ENCODE measurements at places on chromosomes 12 and 14.

- no peak for DNase-seq
Observed at GRCh38 chr12:108699955-108700563, 31.3 kb downstream of the CORO1C start.

DNA sequence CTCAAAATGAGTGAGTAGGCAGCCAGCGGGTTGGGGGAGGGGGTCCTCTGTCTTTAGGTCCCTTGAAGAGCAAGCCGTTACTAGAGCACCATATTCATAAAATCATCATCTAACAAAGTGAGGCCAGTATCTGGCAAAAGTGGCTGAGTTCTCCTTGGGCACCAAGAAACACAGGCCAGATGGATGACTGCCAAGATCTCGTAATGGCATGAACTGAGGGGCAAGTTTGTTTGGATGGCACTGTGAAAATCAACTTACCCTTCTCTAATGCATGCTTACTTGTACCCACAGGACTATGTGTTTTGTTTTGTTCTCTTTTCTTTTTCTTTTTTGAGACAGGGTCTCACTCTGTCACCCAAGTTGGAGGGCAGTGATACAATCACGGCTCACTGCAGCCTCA is 41.6 kb downstream of the GNPTAB start:
- DNase-seq: no peak

DNA sequence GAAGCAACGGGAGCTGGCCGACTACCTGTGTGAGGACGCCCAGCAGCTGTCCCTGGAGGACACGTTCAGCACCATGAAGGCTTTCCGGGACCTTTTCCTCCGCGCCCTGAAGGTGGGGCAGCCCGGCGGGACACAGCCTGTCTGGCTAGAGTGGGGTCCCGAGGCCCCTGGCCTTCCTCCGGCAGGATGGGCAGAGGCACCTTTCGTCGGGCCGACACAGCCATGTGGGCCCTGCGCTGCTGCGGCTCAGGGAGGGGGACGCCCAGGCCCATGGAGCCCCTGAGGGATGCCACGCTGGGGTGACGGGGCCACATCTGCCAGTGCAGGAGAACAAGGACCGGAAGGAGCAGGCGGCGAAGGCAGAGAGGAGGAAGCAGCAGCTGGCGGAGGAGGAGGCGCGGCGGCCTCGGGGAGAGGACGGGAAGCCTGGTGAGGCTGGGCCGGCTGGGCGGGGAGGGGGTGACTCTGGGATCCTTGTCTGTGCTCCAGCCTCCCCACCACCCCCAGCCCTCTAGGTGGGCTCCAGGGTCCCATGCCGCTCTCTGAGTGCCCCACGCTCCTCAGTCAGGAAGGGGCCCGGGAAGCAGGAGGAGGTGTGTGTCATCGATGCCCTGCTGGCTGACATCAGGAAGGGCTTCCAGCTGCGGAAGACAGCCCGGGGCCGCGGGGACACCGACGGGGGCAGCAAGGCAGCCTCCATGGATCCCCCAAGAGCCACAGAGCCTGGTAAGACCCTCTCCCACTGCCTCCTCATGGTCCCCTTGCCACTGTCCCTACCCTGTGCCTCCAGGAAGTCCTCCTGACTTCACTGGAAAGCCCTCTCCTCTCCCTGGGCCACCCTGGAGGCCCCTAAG is 10.9 kb upstream of the ADSS1 start:
- DNase-seq: no peak

DNA sequence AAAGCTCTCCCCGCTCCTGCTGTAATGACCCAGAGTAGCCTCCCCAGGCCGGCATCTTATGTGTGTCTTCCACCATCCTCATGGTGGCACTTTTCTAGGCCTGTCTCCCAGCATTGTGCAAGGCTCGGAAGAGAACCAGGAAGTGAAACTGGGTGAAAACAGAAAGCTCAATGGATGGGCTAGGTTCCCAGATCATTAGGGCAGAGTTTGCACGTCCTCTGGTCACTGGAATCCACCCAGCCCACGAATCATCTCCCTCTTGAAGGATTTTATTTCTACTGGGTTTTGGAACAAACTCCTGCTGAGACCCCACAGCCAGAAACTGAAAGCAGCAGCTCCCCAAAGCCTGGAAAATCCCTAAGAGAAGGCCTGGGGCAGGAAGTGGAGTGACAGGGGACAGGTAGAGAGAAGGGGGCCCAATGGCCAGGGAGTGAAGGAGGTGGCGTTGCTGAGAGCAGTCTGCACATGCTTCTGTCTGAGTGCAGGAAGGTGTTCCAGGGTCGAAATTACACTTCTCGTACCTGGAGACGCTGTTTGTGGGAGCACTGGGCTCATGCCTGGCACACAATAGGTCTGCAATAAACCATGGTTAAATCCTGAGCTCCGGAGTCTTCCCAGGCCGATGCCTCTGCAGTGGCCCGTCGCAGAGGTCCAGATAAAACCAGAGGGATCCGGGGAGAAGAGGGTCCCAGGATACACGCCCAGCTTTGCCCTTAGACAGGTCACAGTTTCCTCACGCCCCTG is 15.6 kb downstream of the ACVRL1 start:
- DNase-seq: no peak

GRCh38 chr12:92929983-92930382 is 888 bp upstream of the EEA1 start:
- no peak for DNase-seq

GRCh38 chr12:58309806-58310205 is 368.4 kb downstream of the ATP23 start:
- no peak for DNase-seq

GRCh38 chr12:7242176-7243101 is 53.0 kb downstream of the PEX5 start:
- no peak for DNase-seq

GRCh38 chr14:28142400-28143015 is 624.1 kb upstream of the FOXG1 start:
- DNase-seq: no peak

- peak; percentile 30 for DNase-seq
Observed at GRCh38 chr14:89388853-89389252, 28.2 kb downstream of the FOXN3 start.

DNA sequence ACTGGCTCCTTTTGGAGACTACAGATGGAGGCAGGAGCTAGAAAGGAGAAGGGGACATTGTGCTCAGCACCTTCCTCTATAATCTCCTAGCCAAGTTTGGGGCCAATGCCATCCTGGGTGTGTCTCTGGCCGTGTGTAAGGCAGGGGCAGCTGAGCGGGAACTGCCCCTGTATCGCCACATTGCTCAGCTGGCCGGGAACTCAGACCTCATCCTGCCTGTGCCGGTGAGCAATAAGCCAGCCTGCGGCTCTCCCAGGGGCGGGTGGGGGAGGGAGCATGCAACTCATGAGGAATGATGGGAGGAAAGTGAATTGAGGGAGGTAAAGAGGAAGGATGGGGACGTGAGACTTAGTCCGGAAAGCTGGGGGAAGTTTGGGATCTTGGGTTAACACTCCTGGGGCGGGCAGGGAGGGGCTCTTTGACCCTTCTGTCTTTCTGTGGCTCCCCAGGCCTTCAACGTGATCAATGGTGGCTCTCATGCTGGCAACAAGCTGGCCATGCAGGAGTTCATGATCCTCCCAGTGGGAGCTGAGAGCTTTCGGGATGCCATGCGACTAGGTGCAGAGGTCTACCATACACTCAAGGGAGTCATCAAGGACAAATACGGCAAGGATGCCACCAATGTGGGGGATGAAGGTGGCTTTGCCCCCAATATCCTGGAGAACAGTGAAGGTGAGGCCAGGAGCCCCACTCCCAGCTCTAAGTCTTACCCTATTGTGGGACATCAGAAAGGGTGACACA is 3.3 kb downstream of the ENO2 start:
- DNase-seq: no peak

DNA sequence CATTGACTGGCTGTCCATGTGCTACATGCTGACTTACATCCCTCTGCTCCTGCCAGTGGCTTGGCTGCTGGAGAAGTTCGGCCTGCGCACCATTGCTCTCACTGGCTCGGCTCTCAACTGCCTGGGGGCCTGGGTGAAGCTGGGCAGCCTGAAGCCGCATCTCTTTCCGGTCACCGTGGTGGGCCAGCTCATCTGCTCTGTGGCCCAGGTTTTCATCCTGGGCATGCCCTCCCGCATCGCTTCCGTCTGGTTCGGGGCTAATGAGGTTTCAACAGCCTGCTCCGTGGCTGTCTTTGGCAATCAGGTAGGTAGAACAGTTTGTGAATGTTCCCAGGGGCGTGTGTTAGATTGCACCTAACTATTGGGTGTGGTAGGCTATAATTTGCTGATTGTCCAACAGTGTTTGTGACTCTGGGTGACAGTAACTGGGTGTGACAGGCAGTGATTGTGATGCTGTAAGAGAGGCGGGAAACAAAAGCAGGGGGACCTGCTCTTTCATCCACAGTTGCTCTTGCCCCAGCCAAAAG is 981 bp downstream of the FLVCR2 start:
- DNase-seq: no peak

DNA sequence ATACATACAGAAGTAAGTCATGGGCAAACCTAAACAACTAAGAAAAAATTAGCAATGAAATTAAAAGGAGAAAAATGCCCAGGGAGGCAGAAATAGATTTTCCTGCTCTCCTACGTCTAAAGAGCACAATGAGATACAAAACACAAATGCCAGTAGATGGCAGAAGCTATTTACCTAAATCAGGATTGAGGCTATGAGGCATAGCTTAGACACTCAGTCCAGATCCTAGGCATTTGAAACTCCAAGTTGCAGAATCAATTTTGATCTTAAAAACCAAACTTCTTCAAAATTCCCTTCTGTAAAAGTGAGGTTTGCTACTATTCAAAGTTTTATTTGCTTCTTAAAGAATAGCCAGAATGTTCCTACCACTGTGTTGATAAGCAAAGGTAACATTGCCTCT is 368.6 kb downstream of the DAD1 start:
- DNase-seq: no peak

DNA sequence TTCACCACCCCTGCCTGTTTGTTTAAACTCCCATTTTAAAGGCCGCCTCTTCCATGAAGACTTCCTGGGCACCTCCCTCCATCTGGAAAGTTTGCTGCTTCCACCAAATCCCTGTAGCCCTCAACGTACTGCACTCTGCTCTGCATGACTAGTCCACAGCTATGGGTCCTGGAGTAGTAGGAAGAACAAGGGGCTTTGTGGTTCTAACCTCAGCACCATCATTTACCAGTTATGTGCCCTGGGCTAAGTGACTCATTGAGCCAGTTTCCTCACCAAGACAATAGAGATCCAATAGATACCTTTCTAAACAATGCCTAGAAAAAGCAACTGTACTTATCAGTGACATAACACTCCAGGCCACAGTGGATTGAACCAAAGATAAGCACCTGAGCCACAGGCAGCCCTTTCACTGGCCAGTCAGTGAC is 8.5 kb upstream of the LTBP2 start:
- no peak for DNase-seq

DNA sequence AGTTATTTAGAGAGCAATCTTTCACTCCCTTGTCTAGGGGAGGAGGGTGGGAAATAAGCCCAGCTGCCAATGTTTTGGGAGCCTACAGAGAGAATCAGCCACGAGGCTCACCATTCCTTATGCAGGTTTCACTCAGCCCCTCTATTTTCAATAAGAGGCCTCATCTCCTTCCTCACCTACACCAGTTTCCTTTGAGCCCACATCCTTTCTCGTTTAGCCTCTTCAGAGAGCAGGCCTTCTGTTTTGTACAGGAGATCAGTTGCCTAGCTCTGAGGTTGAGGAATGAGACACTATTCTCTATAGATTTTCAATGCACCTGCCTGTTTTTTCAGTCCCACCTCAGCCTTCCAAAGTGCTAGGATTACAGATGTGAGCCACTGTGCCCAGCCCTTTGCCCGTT is 17.9 kb downstream of the SNAPC1 start:
- no peak for DNase-seq

DNA sequence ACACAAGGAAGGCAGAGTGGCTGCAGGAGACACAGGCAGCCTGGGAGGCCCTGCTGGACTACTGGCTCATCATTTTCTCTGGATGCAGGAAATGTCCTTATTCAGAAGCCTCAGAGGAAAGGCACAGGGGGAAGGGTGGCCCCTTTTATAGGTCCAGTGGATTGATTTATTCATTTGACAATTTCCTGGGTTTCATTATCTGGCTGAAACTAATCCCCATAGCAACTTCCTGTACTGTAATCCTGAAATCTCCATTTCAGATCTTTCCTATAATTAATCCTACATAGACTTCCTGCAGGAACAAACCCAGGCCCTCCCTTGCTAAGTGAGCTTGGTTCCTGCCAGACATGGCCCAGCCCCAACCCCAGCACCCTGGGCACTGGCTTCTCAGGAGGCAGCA is 23.0 kb downstream of the KRT76 start:
- no peak for DNase-seq

GRCh38 chr14:71415404-71415690 is 508.1 kb downstream of the PCNX1 start:
- no peak for DNase-seq

- DNase-seq: no peak
Observed at GRCh38 chr12:104435765-104436164, 21.0 kb upstream of the CHST11 start.

DNA sequence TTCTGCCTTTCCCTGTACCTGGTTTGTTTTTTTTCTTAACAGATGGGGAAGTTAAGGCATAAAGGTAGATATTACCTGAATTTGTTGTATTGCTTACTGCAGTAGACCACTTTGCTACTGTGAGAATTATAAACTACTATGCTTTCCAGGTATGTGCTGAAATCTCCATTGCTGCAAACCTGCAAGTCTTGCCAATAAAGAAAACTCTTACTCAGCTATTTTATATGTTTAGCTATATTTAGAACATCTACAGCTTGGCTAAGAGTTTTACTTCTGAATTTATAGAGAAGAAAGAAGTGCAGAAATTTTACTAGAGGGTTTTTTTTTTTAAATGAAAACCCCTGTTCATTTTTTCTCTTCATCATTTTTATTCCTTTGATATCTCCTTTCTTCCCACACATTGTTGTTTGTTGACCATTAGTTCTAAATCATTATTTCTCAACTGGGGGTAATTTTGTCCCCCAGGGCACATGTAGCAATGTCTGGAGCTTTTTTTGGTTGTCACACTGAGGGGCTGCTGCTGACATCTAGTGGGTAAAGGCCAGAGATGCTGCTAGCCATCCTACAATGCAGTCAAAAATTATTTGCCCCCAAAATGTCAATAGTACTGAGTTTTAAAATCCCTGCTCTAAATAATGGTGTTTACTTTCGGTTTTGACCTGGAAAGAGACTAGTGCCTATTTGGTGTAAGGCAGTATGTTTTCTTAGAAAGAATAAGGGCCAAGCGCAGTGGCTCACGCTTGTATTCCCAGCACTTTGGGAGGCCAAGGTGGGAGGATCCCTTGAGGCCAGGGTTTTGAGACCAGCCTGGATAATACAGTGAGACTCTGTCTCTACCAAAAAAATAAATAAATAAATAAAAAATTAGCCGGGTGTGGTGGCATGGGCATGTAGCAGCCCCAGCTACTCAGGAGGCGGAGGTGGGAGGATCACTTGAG is 48.6 kb downstream of the PCNX1 start:
- no peak for DNase-seq

DNA sequence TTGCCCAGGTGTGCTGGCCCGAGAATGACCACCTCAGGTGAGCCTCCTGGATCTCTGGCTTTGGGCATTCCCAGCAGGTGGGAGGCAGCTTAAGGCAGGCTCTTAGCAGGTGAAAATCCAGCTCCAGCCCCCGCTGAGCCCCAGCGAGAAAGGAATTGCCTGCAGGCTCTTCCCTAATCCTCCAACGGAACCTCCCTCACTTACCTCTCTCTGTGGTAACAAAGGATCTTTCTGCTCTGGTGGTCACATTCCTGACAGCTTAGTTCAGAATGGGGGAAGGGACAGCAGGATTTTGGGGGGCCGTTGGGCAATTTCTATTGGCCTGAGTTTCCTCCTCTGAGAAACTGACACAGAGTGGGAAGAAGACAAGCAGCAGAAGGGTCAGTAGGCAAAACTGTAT is 116.0 kb upstream of the LHX5 start:
- no peak for DNase-seq
